ENCODE measurements at places on chromosomes 16 and 17.
A peak's percentile ranks its signal among the peaks of the same experiment; 100 is the strongest.

DNA sequence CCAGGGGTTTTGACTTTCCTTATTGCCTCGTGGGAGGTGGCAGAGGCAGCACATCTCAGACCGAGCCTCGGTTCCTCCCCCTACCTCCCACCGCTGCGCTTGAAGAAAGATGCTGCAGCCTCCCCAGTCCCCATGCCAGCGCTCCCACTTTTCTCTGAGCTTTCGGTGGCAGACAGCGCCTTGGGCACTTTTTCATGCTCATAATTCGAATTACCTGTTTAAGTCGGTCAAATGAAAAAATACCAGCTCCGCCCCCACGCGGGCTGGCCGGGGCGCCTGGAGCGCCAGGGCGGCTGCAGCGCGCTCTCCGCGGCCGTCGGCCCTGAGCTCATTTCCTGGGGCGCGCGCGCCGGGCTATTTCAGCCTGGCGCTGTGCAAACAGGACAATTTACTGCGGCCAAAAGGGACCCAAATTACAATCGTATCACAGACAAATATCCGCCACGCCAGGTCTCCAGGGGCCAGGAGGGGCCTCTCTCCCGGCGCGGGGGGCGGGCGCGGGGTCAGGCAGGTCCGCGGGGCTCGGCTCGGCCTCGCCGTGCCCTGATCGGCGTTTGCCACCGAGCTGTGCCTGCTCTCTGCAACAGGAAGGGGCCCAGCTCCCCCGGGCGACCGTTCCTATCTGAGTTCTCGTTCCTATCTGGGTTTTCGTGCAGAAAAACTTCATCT, 45.0 kb downstream of the SOST start:
- no peak for DNase-seq

DNA sequence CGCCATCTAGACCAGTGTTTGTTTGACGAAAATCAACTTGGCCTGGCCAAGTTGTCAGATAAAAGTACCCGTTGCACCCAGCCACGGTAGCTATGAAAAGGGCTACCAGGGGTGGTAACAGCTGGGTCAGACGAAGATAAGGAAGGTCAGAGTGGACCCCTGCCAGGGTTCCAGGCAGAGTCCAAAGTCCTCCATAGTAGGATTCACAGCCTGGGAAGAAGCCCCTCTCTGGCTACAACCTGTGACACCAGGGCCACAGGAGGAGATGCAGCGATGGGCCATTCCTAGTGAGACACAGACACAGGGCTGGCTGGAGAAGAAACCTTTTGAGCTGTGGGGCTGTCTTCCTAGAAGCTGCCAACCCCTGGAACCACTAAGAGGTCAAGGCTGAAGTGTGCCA, 39.3 kb downstream of the MEAK7 start:
- DNase-seq, result no peak

DNA sequence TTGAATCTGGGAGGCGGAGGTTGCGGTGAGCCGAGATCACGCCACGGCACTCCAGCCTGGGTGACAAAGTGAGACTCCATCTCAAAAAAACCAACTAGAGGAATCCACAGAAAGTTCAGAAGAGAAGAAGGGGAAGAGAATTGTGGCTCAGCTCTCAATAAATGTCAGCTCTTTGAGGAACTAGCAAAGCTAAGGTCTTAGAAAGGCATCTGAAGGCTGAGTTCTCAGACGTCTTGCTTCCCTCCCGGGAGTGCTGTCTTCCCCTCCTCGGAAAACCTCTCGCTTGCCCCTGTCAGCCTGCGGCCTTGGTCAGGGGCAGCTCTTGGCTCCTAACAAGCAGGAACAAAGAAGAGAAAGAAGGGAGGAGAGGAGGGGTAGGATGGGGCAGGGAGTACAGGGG, 5.3 kb downstream of the SHPK start:
- DNase-seq, result no peak

DNA sequence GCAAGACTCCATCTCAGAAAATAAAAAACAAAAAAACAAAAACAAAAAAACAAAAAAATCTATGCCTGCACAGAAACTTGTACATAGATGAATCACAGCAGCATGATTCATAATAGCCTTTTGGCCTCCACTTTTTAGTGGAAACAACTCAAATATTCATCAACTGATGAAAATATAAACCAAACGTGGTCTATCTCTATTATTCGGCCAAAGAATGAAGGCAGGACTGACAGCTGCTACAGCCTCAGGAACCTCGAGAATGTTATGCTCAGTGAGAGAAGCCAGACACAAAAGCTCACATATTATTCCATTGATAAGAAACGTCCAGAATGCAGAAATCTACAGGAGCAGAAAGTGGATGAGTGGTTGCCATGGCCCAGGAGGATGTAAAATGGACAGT, 19.8 kb downstream of the PPL start:
- no peak for DNase-seq

GRCh38 chr17:19677736-19678379, 29.3 kb downstream of the ALDH3A2 start:
- no peak for DNase-seq

DNA sequence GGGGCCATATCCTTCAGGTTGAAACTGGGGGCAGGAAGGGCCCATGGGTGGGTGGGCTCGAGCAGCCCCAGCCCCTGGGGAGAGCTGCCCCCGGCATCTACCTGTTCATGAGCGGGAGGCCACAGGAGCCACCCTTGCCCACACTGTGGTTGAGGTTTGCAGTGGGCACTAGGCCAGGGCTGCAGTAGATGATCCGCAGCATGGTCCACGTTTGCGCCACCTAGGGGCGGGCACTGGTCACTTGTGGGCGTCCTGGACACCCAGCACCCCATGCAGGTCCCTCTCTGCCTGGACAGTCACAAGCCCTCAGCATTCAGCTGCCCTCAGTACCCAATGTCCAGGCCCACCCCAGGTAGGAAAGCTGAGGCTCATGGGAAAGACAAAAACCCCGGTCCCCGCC, 1.8 kb upstream of the JMJD8 start:
- DNase-seq, result no peak

GRCh38 chr16:28292731-28293600, 641 bp downstream of the SBK1 start:
- DNase-seq, result peak; percentile 28

DNA sequence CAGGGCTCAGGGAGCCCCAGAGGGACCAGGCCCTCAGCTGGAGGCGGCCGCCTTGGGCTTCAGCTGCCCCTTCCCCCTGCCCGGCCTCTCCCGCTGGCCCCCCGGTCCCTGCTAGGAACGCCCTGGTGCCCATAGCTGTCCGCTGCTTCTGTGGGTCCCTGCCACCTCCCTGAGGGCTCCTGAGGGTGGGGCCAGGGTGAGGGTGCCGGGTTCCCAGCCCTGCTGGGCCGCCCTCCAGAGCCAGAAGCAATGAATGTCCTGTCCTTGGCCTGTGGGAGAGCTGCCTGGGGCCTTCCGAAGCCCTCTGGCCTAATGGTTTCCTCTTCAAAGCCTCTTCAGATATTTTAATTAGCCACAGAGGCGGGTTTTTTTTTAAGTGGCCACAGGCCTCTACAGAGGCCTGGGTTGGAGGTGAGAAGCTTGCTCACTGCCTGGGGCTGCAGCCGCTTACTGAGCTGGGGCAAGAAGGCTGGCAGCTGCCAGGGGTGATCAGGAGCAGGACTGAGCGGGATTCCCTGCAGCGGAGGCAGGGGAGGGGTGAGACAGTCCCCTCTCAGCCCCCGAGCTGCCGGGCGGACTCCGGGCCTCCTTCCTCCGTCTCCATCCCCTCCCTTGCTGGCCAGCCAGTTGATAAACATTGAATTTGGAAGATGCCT, 9.9 kb downstream of the CENPX start:
- no peak for DNase-seq

Measured in CD4-positive, alpha-beta T cell treated with Interleukin-10 for 1 hour (primary cell).